AG10803 (cell line): ENCODE measurements at places on chromosomes 6 and 20.

DNA sequence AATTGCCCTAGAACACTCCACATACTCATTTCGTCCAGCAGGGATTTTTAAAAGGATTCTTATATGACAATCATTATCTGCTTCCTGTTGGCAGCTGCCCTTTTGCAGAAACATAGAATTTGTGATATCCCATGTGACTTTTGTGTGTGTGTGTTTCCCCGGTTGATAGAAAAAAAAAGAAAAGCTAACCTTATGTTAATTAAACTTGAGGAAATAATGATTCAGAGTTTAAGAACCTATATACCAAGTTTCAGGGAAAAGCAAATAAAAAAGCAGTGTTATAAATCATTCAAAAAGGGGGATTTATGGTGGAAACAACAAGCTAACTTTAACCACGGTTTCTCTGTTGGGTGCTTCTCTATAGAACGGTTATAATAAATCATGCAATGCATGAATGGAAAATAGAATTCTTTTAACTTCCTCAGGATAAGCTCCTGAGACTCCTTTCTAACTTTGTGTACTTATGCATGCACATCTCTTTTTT lies 826.9 kb upstream of the EYS start:
- no peak for DNase-seq

DNA sequence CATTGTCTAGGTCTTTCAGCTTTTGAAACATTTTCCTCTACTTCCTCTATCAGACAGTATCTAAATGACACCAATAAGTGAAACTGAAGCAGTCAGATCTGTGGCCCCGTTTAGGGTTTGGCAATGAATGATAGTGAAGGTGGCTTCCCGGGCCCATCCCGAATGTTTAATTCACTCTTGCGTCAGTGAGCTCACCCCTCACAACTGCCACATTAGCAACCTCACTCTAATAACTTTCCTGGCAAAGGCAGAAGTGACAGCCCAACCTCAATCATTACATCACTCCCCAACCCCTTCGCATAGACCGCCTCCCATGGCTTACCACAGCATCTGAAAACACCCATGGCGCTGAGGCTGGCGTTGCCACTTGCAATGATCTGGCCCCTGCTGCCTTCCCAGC lies 92.4 kb upstream of the CD83 start:
- DNase-seq = no peak

- DNase-seq = no peak
These were observed 217.1 kb upstream of the MAN1A1 start for GRCh38 chr6:119566546-119567260.

DNA sequence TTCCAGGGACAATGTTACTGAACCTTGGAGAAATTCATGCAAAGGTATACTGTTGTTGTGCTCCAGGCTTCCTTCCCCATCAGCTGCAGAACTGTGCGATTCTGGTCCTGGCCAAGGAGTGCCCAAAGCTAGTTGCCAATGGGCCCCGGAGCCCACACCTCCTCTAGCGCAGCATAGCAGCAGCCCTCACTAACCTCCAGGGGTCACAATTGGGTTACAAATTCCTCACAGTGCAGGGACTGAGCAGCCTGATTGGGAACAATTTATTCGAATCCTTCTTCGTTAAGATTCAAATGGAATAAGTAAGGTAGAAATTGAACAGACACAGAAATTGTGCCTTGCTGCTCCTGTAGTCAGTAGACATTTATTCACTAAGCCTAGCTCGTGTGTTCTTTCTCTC lies 284.9 kb downstream of the PRKN start:
- DNase-seq = no peak

DNA sequence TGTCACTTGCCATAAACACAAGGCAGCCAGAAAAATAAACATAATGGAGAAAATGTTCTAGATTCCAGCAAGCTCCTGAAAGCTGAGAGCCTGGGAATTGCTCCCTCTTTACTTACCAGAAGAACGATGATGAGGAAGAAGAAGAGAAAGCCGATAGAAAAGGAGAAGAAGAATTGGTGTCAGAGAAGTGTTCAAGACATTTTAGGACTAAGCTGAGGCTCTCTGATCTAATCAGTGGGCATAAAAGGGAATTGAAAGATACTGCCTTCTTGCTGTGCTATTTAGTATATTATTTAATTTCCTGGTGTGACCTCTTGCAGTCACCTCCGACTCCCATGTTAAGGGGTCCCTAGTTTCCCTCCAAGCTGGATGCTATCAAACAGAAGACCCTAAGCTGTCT lies 316.6 kb upstream of the JARID2 start:
- DNase-seq = no peak
